ENCODE measurements at places on chromosomes 12 and 14. TPM values are rescaled to one million over a fixed set of nuclear protein-coding genes. Genes with fewer than 3 reads are reported as not detected.

Gene MGAT4C
- 0.09 TPM for total RNA-seq

Gene SAMD15
- total RNA-seq = 2.6 TPM

Gene EFS
- not detected for total RNA-seq

Gene KCNC2
- total RNA-seq = not detected

Gene ZC2HC1C
- total RNA-seq = 2.9 TPM

Gene LMO3
- not detected for total RNA-seq

Gene CLIP1
- 49.0 TPM for total RNA-seq

Gene GLIPR1
- 30.2 TPM for total RNA-seq

Gene TMEM132C
- total RNA-seq = not detected

Gene PMCH
- not detected for total RNA-seq

Gene ATG14
- 6.2 TPM for total RNA-seq

Gene IAPP
- not detected for total RNA-seq

Gene EXOC5
- 38.4 TPM for total RNA-seq

Gene MYRFL
- not detected for total RNA-seq

Data from A549 treated with CpdA at 1 μM for 4 hours (cell line).